Stimulated activated CD4-positive, alpha-beta T cell treated with anti-CD3 and anti-CD28 coated beads, Interleukin-1b, Interleukin-23, amount 100 ng/mL, for 1 hour (primary cell): ENCODE measurements at places on chromosomes 13 and 19.

DNA sequence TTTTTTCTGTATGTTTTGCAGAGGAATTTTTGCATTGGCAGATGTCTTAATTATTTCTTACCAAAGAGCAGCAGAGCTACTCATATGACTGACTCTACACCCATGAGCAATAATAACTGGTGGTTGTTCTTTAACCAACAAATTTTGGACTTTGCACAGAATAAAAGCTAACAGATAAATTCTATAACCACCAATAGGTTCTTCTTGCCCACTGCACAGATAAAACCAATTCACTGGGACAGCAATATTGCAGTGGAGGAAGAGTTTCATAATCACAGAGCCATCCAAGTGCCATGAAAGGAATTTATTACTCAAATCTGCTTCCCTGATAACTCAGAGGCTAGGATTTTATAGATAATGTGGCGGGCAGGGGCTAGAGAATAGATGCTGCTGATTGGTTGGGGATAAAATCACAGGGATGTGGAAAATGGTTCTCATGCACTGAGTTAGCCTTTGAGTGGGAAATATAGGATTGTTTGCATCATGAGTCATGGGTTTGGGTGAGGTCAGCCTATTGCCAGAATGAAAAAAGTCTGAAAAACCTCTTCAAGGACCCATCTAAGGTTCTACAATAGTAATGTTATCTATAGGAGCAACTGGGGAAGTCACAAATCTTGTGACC is 104.3 kb upstream of the PCDH17 start:
- no peak for DNase-seq

DNA sequence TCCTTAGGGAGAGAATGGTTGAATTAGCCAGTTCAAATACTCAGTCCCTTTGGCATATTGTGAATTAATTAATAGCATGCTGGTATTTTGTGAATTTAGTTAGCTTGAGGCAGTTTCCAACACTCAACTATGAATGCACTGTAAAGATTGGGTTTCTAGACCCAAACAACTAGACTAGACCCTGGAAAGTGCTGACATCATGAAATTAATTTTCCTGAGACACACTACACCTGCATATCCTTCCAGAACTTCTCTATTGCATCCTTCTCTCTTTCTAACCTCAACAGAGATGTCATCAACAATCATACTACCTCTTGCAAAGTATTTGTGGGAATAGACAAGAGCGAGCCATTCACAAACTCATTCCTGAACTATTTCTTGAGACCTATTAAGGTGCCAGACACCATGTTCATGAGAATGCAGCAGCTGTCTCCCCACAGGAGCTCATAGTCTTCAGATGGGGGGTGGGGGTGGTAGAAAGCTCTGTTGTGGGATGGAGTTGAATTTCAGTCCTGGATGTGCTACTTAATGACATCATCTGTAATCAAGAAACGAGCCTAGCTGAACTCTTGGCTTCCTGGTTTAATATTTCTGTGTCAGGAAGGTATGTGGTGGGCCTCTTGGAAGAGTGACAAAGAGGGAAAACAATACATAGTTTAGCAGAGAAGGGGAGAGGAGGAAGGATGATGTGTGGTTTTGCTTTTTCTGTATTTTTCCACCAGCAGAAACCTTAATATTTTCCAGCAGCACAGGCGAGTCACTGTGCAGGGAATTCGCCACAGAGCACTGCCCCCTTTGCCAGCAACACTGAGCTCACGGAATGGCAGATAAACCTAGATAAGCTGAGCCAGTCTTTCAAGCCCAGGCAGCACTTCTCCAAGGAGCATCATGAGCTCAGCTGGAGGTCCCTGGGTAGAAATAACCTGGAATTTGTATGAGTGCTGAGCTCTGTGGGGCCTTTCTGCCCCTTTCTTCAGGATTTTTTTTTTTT is 53.1 kb upstream of the CYSLTR2 start:
- DNase-seq: no peak

GRCh38 chr19:3585301-3586126 is at the start of gene GIPC3:
Gene GIPC3, plus strand, starts transcription at chr19:3585478. Its CDS starts 120 bp downstream, at chr19:3585598.
- no peak for DNase-seq

GRCh38 chr19:19107654-19108053 is 30.6 kb downstream of the TMEM161A start:
- no peak for DNase-seq
